ENCODE measurements at places on chromosomes 12 and 14.

GRCh38 chr14:103302966-103303365 is 31.1 kb upstream of the EIF5 start:
- DNase-seq, result no peak

DNA sequence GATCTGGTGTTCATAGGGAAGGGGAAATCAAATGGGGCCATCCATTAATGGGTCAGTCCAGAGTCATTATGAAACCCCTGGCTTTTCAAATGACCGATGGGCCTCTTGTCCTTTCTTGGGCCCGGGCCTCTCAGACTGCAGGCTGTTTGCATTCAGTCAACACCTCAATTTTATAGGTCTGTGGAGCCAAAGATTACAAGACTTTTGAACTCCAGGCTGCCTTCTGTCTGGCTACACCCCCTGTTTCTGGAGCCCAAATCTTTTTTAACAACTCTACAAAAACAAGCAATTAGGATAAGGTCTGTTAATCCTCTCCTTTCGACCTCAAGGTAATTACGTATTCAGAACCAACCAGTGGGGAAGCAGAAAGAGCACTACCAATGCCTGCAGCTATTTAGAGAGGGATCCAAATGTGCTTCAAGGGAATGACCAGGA is 35.6 kb downstream of the DUSP6 start:
- DNase-seq, result peak; percentile 97

- DNase-seq, result no peak
Observed at GRCh38 chr12:12986775-12987331, 13.2 kb downstream of the HEBP1 start.

GRCh38 chr12:50111395-50111692 is 692 bp upstream of the COX14 start:
- DNase-seq, result no peak

DNA sequence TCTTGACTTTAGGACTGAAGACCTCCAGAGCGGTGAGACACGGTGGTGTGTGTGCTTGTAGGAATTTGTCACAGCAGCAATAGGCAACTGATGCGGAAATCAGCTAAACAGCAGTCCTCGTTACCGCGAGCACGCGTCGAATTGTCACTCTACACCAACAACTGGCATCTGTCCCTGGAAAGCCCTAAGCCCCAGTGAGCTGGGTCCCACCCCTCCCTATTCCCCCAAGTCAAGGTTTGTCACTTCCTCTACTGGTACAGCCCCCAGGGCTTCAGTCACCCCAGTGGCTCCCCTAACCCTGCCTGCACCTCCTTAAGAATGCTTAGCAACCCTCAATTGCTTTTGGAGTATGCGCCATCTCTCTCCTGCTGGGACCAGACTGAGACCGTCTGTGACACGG is 173.6 kb downstream of the PIWIL1 start:
- no peak for DNase-seq

- no peak for DNase-seq
Observed at GRCh38 chr14:70934502-70935134, 27.4 kb downstream of the PCNX1 start.

GRCh38 chr12:88870000-88870737 is 289.9 kb upstream of the KITLG start:
- DNase-seq, result no peak

DNA sequence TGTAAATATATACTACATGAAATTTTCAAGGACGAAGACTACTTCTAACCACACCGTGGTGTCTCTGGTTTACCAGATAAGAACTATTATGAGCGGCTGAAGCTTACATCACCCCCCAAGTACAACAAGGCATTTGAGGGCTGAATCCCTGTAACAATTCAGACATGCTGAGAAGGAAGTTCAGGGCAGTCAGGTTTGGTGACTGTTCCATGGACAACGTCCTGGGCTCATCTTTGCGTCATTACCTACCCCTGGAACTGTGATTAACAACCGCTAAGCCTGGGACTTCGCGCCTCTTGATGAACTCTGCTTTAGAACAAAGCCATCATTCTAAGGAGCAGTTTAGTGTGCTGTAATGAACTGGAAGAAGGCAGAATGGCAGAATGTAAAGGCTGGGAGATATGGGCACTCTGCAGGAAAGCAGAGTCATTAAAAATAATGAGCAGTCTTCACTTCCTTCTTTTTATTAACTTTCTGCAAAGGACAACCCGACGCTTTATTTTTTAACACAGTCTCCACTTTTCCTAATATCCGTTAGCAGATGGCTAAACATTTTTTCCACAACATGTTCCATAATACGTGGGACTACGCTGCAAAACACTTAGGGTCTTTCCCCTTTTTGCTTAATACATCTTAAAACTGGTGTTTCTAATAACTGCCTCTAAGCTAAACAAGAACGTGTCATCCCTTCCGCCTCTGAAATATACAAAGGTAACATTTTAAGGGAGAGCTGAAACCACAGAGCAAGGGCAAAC is 263.2 kb downstream of the ADAMTS20 start:
- peak; percentile 77 for DNase-seq

GRCh38 chr12:93397412-93397811 is 19.7 kb downstream of the NUDT4 start:
- DNase-seq, result no peak

DNA sequence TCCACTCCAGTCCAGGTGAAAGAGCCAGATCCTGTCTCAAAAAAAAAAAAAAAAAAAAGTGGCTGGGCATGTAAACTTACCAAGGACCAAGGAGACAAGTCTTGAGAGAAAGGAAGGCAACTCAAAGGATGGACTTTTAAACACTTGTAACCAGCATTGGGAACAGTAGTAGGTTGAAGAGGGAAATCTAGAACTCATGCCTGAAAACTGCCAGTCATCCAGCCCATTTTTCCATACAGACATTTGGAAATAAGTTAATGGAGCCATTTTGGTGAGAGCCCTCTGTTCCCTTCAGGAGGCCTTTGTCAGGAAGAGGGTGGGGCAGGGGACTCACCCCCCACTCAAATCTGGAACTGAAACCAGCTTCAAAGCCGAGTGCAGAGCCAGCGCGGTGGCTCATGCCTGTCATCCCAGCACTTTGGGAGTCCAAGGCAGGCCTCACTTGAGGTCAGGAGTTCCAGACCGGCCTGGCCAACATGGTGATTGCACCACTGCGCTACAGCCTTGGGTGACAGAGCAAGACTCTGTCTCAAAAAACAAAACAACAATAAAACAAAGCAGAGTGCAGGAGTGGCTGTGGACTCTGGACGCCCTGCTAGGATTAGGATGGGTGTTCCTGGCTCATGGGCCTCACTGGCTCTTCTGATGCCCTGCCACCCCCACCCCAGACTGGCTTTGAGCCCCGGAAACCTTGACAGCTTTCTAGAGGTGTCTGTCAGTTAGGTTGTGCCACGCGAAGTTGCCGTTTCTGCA is 1.6 kb upstream of the MLXIP start:
- DNase-seq, result no peak

DNA sequence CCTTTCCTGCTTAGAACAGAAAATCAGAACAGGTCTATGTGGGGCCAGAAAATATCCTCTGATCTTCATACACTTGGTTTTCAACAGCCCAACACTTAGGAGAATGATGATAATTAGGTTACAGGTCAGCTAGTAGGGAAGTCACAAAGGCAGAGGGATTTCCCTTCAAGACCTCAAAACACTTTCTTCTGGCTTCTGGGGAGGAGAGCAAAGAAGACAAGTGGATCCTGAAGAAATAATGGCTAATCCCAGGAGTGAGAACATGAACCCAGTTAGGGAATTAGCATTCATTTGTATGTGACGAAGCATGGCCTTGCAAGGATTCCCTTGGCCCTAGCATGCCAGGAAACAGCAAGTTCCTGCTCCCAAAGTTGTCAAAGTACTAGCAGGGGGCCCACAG is 223.3 kb downstream of the BCAT1 start:
- no peak for DNase-seq

DNA sequence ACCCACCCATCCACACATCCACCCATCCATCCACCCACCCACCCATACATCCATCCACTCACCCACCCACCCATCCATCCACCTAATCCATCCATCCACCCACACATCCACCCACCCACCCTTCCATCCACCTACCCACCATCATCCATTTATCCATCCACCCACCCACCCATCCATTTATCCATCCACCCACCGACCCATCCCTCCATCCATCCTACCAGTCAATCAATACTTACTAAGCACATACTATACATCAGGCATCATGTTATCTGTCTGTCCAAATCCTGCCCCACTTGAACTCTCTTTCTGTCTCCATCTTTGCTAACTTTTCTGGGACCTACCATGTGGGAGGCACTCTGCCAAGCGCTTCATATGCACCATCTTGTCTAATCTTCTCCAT is 15.4 kb downstream of the GALNT9 start:
- no peak for DNase-seq

DNA sequence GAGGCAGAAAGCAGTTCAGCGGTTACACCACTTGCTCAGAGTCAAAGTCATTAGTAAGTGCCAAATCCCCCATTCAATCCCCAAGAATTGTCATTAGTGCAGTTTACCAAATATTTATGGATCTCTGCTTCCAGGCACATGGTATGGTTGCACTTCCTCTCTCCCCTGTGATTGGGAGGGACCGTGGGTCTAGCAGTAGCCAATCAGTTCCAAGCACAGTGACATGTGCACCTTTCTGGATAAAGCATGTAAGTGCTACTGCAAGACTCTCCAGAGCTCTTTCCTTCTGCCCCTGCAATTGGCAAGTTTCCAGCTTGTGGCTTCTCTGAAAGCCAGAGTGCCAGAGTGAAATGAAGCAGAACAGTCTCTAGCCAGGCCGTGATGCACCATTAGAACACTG is 85.3 kb upstream of the FLRT2 start:
- peak; percentile 83 for DNase-seq

DNA sequence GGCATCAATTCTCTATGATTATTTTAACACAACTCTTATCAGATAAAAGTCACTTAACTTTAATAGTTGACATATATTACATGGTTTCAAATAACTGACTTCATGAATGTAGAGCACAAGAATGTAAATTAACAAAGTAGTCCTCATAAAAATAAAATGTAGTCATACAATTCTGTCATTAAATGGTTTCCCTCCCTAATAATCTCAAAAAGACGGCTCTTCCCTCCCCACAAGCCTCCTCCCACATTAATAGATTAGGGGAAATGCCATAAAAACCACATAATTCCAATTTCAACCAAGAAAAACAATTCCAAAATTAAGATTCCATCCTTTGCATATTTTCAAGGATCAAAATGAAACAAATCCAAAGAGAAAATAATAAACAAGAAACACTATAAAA is 36.7 kb downstream of the SPTLC2 start:
- DNase-seq, result no peak

DNA sequence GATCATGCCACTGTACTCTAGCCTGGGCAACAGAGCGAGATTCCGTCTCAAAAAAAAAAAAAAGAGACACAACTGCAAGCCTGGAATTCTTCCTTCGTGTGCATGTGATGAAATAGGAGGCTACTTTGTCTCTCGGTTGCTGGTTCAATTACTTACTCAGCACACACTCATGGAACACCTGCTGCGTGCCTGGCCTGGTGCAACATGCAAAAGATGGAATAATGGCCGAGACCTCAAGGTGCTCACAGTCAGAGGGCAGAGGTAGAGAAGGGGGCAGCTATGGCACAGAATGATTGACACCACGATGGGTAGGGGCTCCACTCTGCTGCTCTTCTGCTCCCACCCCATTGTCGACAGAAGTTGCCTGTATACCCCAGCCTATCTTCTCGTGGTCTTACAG is 112.3 kb downstream of the SLC15A4 start:
- DNase-seq, result no peak

DNA sequence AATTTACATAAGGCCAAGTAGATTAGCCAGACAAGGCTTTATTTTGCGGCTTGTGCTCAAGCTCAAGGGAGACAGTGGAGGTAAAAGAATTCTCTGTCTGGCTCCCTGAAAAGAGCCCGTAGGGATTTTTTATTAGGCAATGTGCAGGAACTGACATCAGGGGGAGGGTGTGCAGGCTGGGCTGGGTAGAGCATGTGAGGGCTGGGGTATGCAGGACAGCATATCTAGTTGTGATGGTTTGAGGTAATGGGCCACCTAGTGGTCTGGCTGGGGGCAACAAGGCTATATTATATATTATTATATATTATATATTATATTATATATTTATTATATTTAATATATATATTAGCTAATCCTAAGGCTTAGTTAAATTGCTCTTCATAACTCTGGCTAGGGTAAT is 102.1 kb downstream of the TMEM117 start:
- DNase-seq, result peak; percentile 57

GRCh38 chr14:68312884-68313610 is 479.8 kb downstream of the ZFP36L1 start:
- no peak for DNase-seq

DNA sequence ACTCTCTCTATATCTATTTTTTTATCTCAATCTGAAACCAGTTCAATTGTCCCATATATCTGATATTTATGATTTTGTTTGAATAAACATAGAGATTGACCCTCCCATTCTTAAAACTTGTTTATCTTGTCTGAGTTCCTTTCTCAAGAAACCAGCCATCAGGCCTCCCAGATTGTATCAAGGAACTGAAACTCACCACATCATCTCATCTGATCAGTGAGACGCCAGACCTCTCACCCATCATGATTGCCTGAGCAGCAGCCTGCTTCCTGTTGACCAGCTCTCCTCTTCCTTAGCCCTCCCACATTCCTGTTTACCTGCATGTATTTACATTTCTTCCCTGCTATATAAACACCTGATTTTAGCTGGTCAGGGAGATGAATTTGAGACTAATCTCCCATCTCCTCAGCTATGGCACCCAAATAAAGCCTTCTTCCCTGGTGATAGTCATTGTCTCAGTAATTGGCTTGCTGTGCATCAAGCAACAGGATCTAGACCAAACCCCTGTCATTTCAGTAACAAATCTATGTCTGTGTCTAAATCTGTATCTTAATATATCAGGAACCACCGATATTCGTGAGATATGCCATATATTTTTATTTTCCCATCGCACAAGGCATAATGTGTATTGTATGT is 323.6 kb downstream of the TMTC2 start:
- no peak for DNase-seq

Data from islet precursor cell (in vitro differentiated cells).